Lung (tissue), 17 donors: ENCODE measurements at places on chromosomes 16 and 17. TPM values are rescaled to one million over a fixed set of nuclear protein-coding genes. Genes with fewer than 3 reads are reported as not detected.
A peak's percentile ranks its signal among the peaks of the same experiment; 100 is the strongest.

The IRX5 gene
- 22.5 TPM for polyA plus RNA-seq

The CASKIN1 gene
- 0.15 TPM for polyA plus RNA-seq

GRCh38 chr17:71505200-71505599 is 615.6 kb upstream of the SOX9 start:
- DNase-seq, result no peak

- DNase-seq, result no peak
These were observed 1561.3 kb upstream of the GOT2 start for GRCh38 chr16:60295451-60295850.

DNA sequence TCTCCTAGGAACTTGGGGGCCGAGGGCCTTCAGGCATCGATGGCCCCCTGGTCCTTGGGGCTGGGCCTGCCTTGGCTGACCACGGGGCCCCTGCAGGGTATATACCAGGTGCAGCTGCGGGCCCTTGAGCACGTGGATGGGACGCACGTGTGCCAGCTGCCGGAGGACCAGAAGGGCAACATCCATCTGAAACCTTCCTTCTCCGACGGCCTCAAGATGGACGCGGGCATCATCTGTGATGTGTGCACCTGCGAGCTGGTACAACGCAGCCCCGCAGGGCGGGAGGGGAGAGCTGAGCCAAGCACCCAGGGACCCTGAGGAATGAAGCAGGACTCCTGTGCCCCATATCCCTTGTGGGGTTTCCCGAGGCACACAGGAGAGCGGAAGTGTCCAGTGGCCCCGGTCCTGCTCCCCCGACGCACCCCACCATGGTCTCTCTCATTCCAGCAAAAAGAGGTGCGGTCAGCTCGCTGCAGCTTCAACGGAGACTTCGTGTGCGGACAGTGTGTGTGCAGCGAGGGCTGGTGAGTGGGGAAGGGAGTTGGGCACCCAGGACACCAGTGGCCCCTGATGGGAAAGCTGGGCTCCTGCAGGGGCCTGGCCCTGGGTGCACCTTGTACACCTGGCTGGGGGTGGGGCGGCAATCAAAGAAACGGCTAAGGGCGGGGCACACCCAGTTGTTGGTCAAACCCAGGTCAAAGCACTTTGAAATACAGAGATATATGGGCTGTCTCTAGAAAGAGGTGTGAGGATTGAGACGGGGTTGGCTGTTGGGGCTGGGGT is 10.6 kb downstream of the ITGB4 start:
- no peak for DNase-seq

- DNase-seq, result no peak
These were observed 19.5 kb upstream of the GAS7 start for GRCh38 chr17:10217916-10218315.

DNA sequence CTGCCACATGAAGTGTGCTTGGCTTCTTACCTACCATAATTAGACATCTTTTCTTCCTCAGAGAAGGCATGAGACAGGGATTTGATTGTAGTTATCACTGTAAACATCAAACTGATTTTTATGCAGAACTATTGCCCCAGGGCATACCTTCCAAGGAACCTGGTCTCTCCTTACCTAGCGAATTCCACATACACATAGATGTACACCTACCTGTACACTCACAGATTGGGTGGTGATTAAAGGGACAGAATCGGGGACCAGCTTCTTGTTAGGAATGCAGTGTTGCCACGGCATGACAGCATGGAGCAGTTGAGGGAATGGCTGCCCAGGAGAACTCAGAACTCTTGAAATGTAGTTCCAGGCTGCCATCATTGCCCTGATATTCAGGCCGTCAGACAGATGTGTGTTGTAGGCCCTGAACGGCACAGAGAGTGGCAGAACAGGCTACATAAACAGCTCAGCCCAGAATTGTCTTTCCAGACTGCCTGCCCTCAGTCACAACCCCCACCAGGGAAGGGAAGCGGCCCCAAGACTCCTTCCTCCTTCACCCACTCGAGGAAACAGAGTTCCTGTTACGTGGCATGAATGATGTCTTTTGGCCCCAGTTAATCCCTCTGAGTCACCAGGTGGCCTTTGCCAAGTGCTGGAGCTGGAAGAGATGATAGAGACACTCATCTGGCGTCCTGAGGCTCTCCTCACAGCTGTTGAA is 17.8 kb upstream of the NAGLU start:
- peak; percentile 47 for DNase-seq
